ENCODE measurements at places on chromosomes 4 and X. TPM values are rescaled to one million over a fixed set of nuclear protein-coding genes. Genes with fewer than 3 reads are reported as not detected.

Gene CXorf65
- total RNA-seq = not detected

Gene PTCHD1
- 1.7 TPM for total RNA-seq

Gene PCDH19
- 0.29 TPM for total RNA-seq

DNA sequence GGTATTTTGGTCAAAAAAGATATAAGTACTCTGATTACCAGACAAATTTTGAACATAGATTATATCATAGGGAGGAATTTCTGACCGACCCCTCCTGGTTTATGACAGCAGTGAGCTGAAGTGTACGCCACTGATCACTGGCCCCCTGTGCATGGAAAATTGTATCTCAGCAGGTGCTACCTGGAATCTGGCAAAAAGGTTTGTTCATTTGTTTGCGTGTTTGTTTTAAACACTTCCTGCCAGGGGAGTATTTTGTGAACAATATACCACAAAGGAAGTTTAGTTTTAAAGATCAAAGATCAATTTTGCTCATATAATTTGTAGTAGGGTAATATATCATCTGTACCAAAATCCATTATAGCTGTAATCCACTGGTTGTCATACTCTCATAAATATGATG is 219.7 kb upstream of the TENM3 start:
- DNase-seq = no peak

- no peak for DNase-seq
Observed at GRCh38 chrX:87813566-87813965, 296.0 kb downstream of the KLHL4 start.

- DNase-seq = no peak
Observed at GRCh38 chr4:111985426-111985825, 159.8 kb upstream of the FAM241A start.

GRCh38 chr4:16721613-16722291 is 176.7 kb downstream of the LDB2 start:
- DNase-seq = no peak

Gene TMEM255A
- total RNA-seq = not detected
